Naive thymus-derived CD8-positive, alpha-beta T cell (primary cell): ENCODE measurements at places on chromosomes 16 and 17.

DNA sequence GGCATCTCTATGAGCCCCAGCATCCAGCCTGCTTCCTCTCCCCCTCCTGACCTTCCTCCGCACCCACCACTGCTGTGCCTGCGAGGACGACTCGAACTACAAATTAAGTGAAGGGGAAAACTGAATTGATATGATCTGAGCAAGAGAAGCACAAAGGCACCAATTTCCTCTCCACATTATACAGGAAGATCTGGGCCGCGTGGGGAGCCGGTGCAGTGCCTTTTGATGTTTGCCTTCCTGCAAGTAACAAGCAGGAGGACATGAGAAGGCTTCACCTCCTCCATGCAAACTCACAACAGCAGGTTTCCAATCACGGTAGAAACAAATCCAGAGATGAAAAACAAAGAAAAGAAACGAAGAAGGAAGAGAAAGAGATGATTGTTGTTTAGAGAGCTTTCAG, 57.8 kb upstream of the MMP2 start:
- DNase-seq = no peak

- peak; percentile 96 for DNase-seq
These were observed 1.0 kb downstream of the PER1 start for GRCh38 chr17:8151120-8151640.

GRCh38 chr17:63676584-63676983, 23.3 kb downstream of the LIMD2 start:
- DNase-seq = no peak

- DNase-seq = no peak
These were observed 38.9 kb downstream of the COX4I1 start for GRCh38 chr16:85838381-85838780.

DNA sequence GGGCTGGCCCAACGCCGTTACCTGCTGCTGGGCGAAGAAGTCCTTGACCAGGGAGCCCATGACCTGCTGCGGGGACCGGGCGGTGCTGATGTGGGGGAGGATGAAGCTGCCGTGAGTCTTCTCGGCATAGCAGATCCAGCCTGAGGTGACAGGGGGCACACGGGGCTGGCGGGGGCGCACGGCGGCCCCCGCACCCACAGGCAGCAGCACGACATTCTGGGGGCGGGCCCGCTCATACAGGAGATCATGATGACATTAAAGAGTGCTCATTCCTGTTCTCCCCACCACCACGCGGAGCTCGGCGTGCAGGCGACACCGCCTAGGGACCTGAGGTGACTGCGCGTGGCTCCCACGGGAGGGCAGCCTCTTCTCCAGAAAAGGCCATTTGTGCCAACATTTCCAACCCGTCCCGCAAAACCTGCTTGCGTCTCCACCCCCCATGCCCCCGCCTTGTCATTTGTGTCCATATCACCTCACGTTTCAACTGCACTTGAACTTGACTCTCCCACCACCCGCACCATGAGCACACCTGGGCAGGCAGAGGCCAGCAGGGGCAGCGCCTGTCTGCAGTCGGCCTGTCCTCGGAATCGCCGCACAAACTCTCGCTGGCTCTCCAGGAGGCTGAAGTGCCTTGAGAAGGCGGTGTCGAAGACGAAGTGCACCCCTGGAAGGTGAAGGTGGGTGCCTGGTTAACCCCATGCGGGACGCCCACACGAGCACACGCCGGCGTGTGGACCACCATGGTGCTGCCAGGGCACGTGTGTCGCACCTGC, 6.4 kb downstream of the CIAO3 start:
- DNase-seq = no peak

- no peak for DNase-seq
These were observed 284.3 kb upstream of the CDH11 start for GRCh38 chr16:65406116-65406515.

DNA sequence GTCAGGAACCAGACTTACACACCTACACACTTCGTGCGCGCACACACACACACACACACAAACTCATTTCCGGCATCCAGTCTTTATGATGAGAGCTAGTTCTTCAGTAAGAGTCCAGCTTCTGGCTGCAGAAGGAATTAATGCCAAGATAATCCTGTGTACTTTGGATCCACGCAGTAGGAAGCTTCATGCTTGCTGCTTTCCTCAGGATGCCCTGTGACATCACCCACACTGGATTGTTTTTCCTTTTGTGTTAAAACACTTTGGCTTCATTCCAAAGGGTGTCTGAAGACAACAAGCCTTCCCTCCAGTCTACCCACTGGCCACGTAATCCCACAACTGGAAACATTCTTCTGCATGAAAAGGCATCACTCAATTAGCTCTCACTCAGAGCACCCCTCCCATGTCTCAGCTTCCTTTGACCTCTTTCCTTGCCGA, 35.4 kb downstream of the KCNJ16 start:
- DNase-seq = no peak

DNA sequence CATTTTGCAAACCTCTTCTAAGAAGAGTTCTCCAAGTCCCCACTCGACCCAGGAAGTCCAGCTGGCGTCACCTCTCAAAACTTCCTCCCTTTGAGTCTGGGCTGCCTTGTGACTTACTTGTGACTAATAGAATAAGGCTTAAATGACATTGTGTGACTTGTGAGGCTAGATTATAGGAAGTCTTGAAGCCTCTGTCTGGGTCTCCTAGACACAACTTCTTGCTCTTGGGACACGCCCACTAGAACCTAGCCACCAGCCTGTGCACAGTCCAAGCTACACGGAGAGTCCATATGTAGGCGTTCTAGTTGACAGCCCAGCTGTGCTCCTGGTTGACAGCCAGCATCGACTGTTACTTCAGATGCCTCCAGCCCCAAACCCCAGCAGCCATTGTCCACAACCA, 66.7 kb upstream of the TANC2 start:
- no peak for DNase-seq

- no peak for DNase-seq
These were observed 39.8 kb downstream of the TLE7 start for GRCh38 chr16:71402007-71402406.

DNA sequence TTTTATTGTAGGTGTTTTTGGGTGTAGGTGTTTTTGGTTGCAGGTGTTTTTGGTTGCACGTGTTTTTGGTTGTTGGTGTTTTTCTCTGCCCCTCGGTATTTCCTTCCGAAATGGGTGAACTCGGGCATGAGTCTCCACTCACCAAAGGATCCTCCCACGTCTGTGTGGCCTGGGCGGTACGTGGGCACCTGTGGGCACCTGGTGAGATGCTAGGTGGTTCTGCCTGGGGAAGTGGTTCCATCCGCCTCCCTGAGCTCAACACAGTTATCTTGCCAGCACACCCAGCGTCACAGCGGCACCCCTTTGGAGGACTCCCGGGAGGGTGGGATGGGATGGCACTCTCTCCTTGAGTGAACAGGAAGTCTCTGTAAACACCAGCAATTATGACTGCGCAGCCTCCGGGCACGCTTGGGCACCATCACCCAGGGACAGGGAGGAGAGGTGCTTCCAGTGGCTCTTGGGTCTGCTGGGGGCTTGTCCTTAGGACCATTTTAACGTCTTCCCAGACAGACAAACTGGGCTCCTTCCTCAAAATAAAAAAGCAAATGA, 29.8 kb downstream of the COX4I1 start:
- DNase-seq = no peak
